IMR-90 (cell line): ENCODE measurements at places on chromosomes 3 and 15. TPM values are rescaled to one million over a fixed set of nuclear protein-coding genes. Genes with fewer than 3 reads are reported as not detected.
A peak's percentile ranks its signal among the peaks of the same experiment; 100 is the strongest.

DNA sequence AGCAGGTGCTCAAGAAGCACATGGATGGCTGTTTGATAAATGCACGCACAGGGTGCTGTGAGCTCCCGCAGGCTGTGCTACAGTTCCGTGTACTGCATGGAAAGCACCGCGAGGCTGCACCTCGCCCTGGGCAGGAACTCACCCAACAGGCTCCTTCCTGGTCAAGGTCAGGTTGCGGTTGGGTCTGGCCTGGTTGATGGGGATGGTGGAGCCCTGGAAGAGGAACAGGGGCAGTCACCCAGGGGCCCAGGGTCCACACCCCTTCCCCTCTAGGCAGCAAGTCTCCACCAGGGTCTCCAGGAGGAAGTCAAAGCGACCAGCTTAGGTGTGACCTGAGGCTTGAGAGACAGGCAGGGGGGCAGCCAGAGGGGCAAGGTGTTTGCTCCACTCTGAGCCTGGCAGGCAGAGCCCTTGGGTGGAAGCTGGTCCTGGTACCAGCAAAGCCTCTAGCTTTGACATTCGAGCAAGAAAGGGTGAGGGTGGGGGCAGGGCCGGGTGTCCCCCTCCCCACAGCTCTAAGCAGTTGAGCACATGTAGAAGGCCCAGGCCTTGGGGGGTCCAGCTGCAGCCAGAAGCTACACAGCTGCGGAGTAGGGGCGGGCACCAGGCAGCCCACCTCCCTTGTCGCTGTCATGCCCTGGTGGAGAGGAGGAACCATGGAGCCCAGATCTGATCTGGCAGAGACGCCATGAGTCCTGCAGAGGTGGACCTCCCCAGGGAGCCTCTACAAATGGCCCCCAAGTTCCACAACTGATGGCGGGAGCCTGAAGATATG is 46.3 kb upstream of the SLC41A3 start:
- H3K27ac ChIP-seq = no peak overlapping the region
- no peaks in the 10 kb centered on the region for H3K36me3 ChIP-seq
- H3K4me3 ChIP-seq = no peak overlapping the region
- H3K27me3 ChIP-seq = peaks cover 48% of the 10 kb centered on the region
- no peaks in the 10 kb centered on the region for H3K4me1 ChIP-seq

- no peaks in the 10 kb centered on the region for H3K4me1 ChIP-seq
- no peak overlapping the region for H3K4me3 ChIP-seq
- no peak overlapping the region for H3K27ac ChIP-seq
- no peak for DNase-seq
- H3K36me3 ChIP-seq = no peaks in the 10 kb centered on the region
Measured at GRCh38 chr3:178067721-178068120, 468.5 kb upstream of the KCNMB2 start.

DNA sequence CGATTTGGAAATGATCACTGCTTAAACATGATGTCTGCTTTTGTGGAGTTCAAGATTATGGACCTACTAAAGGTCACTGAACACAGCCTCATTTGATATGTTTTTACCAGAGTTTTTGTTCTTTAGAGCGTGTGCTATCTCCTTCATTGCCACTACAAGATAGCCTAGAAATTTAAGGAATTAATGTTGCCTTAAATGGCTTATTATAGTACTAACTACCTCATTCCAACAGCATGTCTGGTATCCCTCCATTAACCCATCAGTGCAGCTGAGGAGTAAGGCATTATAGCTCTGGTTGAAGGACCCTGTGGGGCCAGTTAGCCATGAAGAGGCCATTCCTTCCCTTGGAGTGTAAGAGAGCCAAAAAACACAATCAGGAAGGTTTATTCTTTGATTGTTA is 2.3 kb upstream of the FAM43A start:
- H3K4me3 ChIP-seq = no peak overlapping the region
- no peak overlapping the region for H3K27ac ChIP-seq
- no peaks in the 10 kb centered on the region for H3K27me3 ChIP-seq
- peaks cover 11% of the 10 kb centered on the region; the same call in 1 of the 2 replicates for H3K36me3 ChIP-seq
- peak; percentile 46 for DNase-seq

GRCh38 chr15:62895905-62896316 is 146.6 kb upstream of the TPM1 start:
- no peak overlapping the region for H3K4me3 ChIP-seq
- peak overlapping the region; percentile 100 for H3K27ac ChIP-seq
- peak; percentile 95 for DNase-seq
- no peaks in the 10 kb centered on the region for H3K27me3 ChIP-seq

The C2CD4A gene
- total RNA-seq = not detected in 2 replicates

The GOLGA6L7 gene
- not detected in 2 replicates for total RNA-seq

The NPAP1 gene
- total RNA-seq = not detected in 2 replicates

The GUCA1C gene
- not detected in 2 replicates for total RNA-seq

The SHC4 gene
- 2.5 and 2.7 TPM in 2 replicates for total RNA-seq
